ENCODE measurements at places on chromosomes 13 and 19.

GRCh38 chr13:99467764-99468163 is 33.5 kb upstream of the TM9SF2 start:
- peak; percentile 3 for DNase-seq

- no peak for DNase-seq
These were observed 68.3 kb upstream of the SERP2 start for GRCh38 chr13:44305286-44305685.

GRCh38 chr13:70375718-70376117 is 267.5 kb upstream of the KLHL1 start:
- DNase-seq, result no peak

DNA sequence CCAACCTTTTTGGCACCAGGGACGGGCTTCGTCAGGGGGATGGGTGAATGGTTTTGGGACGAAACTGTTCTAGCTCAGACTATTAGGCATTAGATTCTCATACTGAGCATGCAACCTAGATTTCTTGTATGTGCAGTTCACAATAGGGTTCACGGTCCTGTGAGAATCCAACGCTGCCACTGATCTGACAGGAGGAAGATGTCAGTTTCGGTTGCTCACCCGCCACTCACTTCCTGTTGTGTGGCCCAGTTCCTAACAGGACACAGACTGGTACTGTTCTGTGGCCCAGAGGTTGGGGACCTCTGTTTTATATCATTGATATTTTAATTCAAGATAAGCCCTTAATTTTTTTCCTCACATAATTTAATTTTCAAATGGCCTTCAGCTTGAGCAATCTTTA is 26.7 kb upstream of the TDRD3 start:
- no peak for DNase-seq
